ENCODE measurements at places on chromosomes 4 and X. TPM values are rescaled to one million over a fixed set of nuclear protein-coding genes. Genes with fewer than 3 reads are reported as not detected.

DNA sequence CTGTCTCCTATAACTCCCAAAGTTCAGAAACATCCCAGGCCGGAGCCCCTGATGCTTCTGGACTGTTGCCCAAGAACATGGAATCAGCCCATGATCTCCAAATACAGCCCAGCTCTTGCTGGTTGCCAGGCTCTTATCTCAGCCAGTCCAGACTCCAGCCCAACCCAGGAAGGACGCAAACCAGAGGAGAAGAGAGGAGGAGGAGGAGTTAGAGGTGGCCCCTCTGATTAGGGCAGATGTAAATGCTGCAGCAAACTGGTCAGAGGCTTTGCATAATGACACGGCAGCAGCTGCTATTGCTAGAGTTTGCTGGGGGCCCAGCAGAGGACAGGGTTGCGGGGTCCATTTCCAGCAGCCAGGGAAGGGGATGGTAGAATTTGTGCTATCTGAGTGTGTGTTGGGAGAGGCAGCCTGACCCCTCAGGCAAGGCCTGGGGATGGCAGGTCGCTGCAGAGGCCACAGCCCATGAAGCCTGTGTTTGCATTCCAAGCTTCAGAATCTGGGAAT, 4.2 kb upstream of the OTUD5 start:
- DNase-seq: no peak

- no peak for DNase-seq
Measured at GRCh38 chr4:148857973-148858534, 415.8 kb upstream of the NR3C2 start.

DNA sequence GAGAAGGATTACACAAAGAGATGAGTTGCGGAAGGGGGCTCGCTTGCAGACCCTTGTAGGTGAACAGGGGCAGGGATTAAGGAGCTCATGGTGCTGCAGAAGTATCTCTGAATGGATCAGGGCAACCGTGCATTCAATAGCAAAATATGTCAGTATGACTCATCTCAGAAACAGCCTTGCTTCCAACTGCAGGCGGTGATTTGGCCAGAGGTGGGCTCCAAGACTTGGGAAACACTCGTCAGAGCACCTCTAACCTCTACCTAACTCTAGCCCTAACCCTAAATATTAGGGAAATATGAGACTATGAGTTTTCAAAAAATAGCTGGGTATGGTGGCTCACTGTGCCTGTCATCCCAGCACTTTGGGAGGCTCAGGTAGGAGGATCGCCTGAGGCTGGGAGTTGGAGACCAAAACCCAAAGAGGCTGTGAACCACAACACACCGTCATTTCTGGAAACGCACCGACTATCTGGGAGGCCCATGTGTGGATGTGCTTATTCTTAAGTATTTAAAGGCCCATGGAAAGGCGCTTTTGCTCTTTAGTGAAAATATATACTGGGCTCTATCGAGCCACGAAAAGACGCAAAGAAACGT, 102.6 kb downstream of the DHRSX start:
- no peak for DNase-seq

GRCh38 chr4:86981789-86982188, 47.0 kb downstream of the AFF1 start:
- DNase-seq: no peak

DNA sequence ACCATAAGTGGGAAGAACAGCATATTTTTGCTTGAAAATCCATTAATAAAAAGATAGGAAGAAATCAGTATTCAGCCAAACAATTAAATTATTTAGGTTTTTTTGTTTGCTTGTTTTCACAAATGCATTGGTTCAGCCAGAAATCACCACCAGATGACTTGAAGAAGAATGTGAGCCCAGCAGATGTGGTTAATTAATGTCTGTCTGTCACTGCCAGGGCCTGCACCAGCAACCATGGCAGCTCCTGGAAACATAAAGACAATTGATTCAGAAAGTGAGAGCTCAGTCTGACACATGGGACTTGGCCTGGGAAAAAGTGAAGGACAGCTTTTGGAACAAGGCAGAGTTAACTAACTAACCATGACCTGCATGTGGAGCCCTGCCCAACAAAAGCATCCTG, 74.0 kb downstream of the MAOB start:
- DNase-seq: no peak

GRCh38 chrX:48632207-48632606, 34.9 kb downstream of the WDR13 start:
- no peak for DNase-seq

GRCh38 chrX:1246816-1247215, 21.8 kb upstream of the CSF2RA start:
- DNase-seq: peak; percentile 57

- no peak for DNase-seq
Measured at GRCh38 chrX:40063555-40063954, 34.2 kb downstream of the BCOR start.

DUSP9 gene
- total RNA-seq: 0.10 TPM

GRCh38 chr4:34108391-34108790, 2135.9 kb downstream of the ARAP2 start:
- no peak for DNase-seq

- DNase-seq: no peak
Measured at GRCh38 chr4:23737571-23737970, 152.3 kb downstream of the PPARGC1A start.

GRCh38 chr4:53141308-53141707, 224.6 kb downstream of the SCFD2 start:
- no peak for DNase-seq

GRCh38 chr4:906339-907102, 25.6 kb downstream of the GAK start:
- no peak for DNase-seq

- no peak for DNase-seq
Measured at GRCh38 chrX:45815441-45815840, 614.8 kb upstream of the DIPK2B start.

NAA11 gene
- not detected for total RNA-seq

DNA sequence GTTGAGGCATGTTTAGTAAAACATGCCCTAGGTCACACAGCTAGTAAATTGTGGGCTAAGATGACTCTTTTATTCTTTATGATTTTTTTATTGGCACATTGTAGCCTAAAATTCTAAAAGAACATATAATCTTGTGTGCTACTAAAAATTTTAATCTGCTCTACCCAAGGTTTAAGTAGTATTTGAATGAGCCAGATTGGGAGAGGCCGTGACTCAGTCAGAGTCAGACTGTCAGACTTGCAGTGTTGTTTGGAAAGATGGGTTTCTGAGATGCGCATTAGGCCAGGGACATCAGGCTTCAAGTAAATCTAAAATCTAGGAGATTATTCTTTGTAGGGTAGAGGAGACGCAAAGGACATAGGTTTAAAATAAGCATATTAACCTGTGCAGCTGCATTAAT, 30.7 kb upstream of the TMPRSS11E start:
- no peak for DNase-seq

DNA sequence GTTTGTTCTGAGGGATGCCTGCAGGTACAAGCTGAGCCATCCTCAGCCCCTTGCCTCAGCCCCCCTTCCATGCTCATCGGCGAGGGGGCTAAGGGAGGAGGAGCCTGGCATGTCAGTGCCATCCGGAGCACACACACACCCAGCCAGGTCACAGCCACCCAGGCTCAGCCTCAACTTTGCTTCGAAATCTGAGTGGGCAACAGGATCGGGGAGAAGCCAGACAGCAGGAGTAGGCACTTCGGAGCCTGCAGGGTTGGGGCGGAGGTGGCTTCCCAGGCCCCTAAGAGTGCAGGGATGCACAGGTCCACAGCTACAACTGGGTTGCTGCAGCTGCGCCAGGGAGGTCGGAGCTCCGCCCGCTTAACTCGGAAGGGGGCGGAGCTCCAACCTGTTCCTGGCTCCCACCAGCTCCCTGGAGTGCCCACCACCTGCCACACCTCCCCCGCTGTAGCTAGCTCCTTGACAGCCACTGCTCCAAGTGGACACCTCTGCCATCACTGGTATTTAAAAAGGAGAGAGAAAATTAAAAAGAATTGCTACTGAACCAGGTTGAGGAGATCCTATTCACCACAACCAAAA, 192.9 kb upstream of the GALNT7 start:
- no peak for DNase-seq

- no peak for DNase-seq
Measured at GRCh38 chrX:150940844-150941495, 42.2 kb upstream of the HMGB3 start.

HSFX2 gene
- not detected for total RNA-seq

DNA sequence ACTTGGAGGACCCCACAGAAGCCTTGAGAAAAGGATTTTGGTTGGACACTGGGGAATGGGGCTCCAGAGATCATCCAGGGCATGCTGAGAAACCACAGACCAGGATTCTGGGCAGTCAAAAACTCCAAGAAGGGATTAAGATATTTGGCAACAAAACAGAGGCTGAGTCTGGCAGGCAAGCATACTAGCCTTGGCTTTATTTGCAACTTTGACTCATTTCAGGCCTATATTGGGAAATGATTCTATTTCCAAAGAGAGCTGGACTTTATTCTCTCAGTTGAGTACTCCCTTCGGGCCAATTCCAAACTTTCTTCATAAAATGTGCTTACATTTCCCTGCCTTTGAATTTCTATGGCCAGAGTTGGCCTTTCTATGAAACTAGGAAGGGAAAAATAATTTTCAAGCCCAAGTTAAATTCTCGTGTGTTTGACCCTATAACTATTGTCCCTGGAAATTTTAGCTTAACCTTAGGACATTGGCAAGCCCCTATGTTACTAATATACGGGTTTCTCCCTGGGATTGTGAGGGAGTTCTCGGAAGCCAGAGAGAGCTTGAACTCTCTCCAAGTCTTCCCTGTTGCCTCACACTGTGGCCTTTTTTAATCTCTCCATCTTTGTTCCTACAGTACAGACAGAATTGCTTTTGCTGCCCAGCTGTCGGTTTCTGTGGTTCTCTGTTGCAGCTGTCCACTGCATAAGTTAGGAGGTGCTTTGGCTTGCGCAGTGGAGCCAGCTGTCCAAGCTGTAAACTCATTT, 112.6 kb upstream of the FAM9A start:
- DNase-seq: no peak

DNA sequence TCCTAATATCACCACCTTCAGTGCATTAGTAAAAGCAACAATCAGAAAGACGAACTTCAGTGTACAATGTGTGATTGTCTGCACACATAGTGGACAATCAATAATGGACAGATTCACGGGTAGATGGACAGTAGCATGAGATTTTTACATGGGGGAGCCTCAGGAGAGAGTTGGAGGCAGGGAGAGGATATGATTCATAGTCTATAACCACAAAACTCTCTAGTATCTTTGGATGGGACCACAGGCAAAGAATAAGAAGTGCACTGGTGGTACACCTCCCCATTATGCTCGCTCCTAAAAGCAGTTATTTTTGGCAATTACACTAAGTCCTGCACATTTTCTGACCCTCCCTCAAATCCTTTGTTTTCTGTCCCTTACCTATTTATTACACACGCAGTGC, 624.4 kb upstream of the ACTRT1 start:
- no peak for DNase-seq

DNA sequence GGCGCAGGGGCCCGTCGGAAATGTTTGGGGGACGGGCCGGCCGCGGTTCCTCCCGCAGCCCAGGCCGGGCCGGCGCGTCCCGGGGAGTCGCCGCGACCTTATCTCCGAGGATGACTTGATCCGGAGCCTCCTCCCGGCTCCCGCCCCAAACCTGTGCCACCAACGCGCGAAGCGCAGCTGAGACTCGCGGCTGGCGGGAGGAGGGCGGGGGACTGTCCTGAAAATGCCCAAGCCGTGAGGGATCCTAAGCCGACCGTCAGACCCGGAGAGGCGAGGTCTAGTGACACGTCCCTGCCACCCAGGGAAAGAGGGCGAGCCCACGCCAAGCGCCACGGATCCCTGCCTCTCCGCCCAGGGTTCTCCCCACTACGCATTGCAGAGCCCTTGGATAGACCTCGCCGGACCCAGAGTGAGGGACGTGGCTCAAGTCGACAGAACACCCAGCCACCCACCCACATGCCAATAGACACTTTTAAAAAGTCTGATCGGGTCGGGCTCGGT, 26.9 kb downstream of the UTP14A start:
- DNase-seq: no peak
